SW480 (cell line): ENCODE measurements at places on chromosomes 11 and 22.

DNA sequence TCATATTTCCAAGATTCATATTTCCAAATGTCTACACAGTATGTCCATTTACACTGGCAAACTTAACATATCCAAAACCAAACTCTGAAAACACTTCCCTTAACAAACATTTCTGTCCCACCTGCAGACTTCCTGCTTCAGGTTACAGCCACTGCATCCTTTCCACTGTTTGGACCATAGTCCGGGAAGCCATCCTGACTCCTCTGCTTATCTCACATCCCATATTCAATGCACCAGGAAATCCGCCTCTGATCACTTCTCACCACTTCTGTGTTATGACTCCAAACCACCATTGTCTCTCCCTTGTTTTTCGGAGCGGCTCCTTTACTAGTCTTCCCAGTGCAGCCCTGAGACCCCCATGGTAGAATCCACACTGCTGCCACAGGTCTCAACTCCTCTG lies 30.1 kb downstream of the HIRA start:
- no peak for DNase-seq

- DNase-seq: no peak
Measured at GRCh38 chr22:44759001-44759400, 6.6 kb downstream of the ARHGAP8 start.

DNA sequence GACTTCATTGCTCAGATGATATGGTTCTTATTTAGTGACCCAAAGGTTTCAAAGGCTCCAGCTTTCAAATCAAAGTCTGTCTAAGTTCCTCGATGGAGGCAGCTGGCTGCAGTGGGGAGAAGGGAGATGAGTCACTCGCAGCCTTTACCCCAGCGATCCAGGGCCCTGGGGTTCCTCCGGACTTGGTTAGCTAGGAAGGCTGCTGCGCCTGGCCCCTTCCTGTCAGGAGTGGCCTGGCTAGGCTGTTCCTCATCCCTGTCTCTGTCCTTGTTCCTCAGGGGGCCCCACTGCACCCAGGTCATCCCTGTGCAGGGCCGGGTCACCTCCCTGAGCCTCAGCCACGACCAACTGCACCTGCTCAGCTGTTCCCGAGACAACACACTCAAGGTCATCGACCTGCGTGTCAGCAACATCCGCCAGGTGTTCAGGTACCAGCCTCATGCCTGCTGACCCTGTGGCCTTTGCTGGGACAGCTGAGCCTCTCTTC lies 13.9 kb downstream of the ATG16L2 start:
- peak; percentile 43 for DNase-seq

DNA sequence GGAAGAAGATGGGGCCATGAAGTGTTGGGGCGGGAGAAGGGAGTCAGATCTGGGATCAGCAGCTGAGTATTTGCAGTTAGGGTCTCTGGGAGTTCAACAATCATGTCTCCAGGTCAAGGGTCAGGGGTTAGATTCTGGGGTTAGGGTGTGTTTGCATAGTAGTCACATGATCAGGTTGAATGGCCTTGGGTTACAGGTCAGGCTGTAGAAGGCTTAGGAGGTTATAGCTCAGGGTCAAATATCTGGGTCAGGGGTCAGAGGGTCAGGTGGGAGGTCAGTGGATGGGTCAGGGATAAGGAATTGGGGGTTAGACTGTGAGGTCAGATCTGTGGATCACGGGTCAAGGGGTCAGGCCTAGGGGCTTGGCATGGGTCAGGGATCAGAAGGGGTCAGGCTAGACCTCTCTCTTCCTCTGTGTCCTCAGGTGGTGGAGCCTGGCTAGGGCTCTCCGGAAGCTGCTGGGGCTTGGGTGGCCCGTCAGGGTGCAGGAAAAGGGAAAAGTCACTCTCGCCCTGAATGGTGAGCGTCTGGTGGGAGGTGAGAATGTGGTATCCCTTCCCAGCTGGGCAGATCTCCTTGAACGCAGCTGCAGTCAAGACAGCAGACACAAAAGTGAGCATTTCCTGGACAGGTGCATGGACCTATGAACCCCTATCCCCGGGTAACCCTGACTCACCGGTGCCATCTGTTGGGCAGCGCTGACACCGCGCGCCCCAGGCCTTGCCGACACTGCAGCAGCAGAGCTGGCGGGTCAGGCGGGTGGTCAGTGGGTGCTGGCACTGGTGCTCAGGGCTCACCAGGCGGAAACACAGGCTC lies 6.4 kb downstream of the LTBP3 start:
- peak; percentile 75 for DNase-seq

DNA sequence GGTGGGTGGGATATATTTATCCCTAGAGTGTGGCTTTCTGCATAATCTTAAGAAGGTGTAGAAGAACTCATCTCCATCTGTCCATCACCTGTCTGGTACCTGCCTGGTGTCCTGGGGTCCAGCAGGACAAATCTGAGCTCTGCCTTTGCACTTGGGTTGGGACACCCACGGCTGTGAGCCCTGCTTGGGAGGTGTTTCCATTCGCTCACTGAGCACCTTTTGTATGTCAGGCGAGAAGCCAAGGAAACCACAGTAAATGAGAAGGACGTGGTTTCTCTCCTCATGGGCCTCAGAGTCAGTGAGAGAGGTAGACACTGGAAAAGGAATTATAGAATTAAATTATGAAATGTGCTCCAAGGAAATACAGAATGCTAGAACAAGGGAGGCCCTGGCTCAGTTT lies 555.9 kb downstream of the MIAT start:
- no peak for DNase-seq

DNA sequence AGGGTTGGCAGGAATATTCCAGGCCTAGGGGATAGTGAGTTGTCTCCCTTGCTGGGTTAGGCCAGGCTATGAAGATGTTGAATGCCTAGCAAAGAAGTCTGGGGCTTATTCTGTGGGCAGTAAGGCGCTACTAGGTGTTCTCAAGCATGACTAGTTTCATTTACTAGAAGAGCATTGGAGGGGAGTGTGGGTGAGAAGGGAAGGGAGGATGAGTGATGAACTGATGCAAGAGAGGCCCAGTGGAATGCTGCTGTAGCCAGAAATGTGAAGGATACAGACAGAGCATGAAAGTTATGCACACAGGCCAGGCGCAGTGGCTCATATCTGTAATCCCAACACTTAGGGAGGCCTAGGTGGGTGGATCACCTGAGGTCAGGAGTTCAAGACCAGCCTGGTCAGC lies 33.5 kb downstream of the POU2F3 start:
- DNase-seq: no peak

DNA sequence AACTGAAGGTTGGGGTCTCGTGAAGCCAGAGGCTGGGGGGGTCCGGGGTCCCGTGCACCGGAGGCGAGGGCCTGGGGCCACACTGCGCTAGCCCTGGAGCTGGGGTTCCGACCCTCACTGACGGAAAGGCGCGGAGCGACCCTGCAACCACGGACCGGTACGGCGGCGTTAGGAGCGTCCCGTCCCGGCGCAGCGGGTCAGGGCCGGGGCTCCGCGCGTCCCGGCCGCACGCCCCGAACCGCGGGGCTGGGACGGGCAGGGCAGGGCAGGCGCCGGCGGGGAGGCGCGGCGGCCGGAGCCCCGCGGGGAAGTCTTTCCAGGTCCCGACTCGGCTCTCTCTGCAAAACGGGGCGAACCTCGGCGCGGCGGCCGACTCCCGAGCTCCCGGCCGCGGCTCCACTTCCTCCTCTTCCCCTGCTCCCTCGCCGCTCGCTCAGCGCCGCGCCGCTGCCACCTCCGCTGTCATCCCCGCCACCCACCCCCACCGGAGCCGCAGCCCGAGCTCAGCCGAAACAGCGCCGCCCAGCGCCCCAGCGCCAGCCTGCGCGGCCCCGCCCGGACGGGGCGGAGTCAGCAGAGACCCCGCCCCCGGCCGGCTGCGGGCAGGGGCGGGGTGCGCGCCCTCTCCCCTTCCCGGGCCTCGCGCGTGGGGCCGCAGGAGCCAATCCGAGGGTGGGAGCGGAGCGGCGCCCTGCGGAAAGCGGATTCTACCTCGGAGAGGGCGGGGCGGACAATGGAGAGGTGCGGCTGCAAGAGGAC lies at the start of gene GDPD5:
TSS of gene GDPD5 (minus strand) at position 509 of the 759 bp plus-strand sequence. CDS start 48,206 bp downstream, outside the sequence.
- peak; percentile 81 for DNase-seq

DNA sequence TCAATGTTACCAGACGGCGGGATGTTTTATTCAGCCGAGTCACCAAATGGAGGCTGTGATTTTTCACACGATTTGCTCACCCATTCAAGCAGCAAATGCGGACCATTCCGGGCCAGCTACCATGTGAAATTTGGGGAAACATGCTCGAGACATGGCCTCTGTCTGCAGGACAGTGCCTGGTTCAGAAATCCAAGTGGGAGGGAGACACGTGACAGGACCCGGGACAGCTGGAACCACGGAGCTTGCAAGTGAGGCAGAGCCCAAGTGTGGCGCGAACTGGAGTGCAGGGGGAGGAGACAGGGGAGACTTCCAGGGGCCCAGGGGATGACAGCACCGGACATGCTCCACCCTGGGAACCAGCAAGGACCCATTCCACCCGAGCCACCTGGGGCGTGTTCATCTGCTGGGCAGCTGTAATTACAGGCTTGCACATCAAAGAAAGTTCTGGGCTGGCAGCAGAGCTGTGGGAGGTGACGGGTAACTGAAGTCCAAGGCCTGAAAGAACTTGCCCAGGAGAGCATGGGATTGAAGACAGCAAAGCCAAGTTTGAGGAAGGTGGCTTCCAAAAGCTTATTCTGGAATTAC lies 16.5 kb downstream of the CERK start:
- peak; percentile 91 for DNase-seq

- no peak for DNase-seq
Measured at GRCh38 chr11:64869571-64870175, 8.7 kb downstream of the EHD1 start.

- no peak for DNase-seq
Measured at GRCh38 chr11:68942751-68943271, 38.0 kb downstream of the MRGPRD start.
